ENCODE measurements at places on chromosomes 1 and 21.

DNA sequence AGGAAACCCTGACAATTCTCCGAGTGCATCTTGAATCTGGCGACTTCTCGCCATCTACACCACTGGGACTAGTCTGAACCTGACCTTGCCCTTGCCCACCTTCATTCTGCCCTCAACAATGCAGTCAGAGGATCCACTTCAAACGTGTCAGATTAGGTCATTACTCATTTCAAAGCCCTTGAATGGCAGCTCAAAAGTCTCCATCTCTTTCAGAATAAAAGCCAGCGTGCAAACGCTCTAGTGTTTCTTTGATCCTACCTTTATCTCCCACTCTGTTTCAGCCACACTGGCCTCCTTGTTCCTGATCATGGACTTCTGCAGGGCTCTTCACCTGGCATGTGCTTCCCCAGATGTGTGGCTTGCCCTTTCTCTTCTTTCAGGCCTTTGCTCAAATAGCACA is 31.3 kb downstream of the SLC30A1 start:
- DNase-seq = no peak

- no peak for DNase-seq
These were observed 34.0 kb downstream of the ST6GALNAC5 start for GRCh38 chr1:76901158-76901767.

DNA sequence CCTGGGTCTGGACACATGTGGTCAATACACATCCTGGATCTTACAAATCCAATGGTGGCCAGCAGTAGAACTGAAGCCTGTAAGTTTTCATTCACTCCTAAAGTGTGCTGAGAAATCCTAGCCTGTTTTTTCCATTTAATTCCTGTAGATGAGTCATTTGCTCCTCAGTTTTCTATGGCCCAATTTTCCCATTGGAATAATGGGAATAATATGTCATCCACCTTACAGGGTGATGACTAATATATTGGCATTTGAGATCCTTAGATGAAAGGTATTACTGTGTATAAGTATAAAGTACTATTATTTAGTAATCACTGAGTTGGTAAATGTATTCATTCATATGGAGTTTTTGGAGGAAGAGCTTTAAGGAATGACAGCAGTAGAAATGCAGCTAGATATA is 89.7 kb upstream of the ADAR start:
- no peak for DNase-seq

DNA sequence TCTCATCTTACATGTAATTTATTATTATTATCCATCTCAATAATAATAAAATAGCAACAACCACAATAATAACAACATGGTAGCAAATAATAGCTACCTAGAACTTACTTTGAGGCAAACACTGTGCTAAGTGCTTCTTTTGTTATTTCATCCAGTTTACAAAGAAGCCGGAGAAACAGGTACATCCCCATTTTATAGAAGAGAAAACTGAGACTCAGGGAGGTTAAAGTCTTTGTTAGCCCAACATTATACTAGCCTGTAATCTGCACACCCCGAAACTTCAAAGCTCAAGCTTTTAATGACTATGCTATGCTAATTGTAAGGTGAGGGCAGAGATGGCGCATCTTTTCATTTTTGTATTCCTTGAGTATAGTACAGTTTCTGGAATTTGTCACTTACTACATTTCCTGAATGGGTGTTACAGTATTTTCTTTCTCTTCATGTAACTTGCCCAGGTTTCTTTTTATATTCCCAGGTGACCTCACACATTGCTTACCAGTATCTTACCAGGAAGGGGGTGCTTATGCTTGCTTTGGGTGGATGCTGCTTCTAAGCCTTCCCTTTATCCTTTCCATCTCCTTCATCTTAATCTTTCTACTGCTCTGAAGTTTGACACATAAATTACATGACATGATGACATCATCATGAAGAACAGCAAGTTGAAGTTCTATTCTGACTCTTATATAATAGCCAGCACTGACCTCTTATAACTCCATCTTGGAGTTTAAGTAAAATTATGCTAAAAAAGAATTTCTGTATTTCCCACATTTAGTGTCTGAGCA is 8.3 kb downstream of the GCLM start:
- DNase-seq = no peak

- DNase-seq = no peak
These were observed 251.9 kb downstream of the DPYD start for GRCh38 chr1:97668945-97669344.

DNA sequence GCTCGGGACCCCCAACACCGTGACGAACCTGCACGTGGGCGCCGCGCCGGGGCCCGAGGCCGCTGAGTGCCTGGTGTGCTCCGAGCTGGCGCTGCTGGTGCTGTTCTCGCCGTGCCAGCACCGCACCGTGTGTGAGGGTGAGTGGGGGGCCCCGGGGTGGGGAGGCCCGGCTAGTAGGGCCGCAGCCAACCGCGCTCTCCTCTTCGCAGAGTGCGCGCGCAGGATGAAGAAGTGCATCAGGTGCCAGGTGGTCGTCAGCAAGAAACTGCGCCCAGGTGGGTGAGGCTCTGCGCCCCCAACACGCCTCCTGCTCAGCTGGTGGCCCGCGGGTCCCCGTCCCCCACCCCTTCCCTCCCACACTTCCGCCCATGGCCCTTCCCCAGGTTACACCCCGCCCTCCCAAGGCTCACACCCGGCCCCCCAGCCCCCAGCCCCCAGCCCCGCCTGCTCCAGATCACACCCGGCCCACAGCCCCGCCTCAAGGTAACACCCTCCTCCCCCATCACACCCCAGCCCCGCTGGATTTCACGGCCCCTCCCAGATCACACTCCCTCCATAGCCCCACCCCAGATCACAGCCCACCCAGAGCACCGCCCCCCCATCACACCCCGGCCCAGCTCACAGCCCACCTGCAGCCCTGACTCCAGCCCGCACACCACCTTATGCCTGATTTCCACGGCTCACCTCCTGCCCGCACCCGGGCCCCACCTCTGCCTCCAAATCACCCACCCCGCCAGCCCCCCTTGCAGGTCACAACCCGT is 2.4 kb upstream of the MMP23B start:
- peak; percentile 39 for DNase-seq

DNA sequence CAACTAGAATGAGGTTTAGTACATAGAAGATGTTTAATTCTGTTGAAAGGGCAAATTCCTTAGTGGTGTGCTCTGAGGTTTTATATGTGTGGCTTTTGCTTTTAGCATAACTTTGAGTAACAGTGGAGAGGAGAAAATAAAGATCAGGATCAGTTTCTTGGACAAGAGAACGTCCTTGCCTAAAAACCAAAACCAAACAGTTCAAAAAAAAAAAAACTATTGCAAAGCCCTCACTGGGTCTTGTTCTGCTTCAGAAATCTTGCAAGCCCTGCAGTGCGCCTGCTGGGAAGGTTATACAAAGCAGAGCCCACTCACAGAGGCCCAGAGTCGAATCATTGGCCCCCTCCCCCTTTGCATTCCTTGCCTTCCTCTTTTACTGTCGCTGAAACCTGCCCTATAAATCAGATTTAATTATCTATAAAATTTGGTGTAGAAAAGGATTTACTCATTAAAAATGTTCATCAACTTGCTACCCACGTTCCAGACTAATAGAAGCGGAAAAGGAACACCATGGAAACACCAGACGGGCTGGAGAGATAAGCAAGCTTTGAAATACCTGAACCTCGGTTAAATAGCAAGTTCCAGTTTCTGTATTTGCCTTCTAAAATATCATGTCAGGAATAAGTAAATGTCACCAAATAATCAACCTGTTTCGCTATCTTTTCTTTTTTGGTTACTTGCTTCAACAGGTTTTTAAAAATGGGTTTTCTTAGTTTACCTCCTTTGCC is 201.6 kb upstream of the PTBP2 start:
- no peak for DNase-seq

- DNase-seq = no peak
These were observed 45.5 kb upstream of the IRF2BP2 start for GRCh38 chr1:234655328-234656069.

DNA sequence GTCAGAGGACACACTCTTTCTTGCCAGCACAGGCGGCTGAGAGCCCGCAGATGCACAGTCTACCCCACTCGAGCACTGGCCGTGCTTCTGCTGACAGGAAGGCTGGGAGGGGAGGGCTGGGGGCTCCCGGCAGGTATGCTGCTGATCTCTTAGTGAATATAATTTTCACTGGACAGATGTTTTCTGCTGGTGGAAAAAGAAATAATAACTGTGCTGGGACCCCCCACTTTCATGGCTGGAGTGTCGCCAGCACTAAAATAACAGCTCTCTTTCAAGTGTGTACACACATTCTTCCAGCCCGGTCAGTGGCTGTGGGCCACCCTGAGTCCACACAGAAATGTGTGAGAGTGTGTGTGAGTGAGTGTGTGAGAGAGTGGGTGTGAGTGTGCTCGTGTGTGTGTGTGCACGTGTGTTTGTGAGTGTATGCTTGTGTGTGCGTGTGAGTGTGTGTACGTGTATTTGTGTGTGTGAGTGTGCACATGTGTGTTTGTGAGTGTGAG is 167.7 kb upstream of the USP24 start:
- no peak for DNase-seq

DNA sequence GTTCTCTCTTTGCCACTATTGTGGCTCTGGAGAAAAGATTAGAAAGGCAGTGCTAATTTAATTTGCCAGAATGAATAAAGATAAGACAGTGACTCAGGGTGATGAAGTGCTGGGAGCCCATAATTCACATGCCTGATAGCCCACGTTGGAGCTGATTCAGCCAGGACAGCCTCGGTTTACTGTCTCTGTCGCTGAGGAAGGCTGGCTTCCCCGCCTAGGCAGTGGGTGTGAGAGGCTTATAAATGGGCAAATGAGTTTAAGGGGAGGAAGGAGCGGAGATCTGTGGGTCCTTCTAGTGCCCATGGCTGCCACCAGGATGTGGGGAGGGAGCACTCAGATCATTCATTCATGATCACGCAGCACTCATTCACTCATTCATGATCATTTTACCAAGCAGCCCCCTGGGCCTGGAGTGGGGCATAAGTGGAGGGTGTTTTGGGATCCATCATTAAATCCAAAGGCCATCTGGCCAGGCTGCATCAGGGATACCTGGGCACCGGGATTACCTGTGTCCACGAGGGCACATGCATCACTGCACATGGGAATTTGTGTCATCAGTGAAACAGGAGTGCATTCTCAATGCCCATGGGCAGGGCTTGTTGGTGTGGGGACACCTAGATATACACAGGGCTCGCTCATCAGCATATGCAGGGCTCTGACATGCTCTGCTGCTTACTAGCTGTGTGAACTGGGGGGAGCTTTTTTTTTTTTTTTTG is 315.4 kb downstream of the MATN1 start:
- DNase-seq = no peak

DNA sequence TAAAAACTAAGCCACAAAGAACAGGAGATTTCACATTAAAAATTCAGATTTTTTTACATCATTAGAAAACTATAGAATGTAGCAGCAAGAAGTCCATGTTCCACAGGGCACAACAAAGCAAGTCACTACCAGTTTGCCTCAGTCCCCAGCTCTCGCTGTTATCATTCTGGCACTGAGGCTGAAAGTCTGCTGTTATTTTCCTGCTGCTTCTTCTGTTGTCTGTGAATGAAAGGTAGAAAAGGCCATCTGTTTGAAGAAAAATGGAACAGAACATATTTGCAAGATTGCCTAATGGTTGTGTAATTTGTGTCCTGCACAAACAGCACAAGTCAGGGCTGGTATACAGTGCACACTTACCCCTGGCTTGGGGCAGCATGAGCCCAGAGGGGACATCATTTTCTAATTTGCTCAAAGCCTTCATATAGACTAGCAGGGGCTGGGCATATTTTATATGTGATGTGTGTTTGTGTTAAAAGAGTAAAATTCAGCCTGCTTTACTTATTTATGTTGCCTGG is 105.6 kb upstream of the COG2 start:
- DNase-seq = no peak

DNA sequence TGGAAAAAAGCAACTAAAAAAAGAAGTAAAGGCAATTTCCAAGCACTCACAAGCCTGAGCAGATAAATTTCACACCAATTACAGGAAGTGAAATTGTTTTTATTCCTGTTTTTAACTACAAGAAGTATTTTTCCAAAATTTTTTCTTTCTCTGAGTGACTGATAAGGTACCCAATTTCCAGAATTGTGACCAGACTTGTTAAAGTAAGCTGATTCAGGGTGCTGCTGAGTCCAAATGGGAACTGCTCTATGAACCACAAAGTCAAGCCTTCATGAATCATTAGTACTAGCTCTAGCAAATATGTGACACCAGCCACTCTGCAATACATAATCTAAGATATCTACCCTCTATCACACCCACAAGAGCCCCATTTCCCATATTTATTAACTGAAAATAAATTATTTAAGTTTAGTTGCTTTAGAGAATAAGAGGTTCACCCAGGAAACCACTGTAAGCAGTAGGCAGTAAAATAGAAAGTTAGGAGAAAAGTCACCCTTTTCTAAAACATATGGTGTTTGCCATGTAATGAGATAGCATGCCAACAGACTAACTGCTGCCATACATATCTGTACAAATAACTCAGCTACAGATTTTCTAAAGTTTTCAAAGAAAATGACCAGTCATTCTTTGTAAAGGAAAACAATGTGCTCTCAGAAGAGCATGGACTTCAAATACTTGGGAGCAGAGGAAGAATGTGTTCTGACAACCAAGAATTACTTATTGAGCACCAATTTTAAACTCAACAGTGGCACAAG is 43.1 kb upstream of the TNFSF18 start:
- DNase-seq = no peak

DNA sequence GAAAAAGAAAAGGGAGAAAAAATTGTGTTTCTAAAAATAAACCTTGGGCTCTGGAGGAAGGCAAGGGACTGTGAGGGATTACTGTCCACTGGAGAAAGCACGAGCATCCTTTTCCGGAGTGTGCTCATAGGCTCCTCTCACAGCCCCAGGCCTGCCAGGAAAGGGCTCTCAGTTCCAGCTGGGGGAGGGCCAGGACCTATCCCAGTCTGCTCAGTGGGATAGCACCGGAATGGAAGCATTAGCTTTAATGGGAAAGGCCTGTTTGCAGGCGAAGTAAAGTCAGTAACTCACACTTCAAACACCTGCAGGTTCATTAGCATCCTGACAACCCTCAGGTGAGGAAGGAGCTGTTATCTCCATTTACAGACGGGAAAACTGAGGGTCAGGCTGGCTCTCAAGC is 113.9 kb upstream of the USP24 start:
- DNase-seq = no peak

DNA sequence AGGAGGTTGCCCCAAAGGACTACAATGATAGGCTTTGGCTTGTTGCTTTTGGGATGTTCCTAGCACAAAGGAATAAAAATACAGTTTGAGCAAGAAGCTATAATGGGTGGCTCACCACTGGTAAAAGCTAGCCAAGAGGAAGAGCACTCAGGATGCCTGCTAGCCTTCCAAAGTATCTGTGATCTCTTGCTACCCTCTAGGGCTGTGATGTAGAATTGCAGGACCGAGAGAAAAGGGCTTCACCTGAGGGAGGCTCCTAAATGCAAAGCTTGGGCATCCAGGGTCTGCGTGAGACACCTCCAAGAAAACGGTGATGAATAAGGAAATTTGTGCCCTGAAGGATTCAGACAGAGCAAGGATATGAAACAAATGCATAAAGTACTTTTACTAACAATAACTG is 17.7 kb downstream of the IVL start:
- DNase-seq = no peak

GRCh38 chr1:78359666-78360065 is 131.1 kb upstream of the PTGFR start:
- no peak for DNase-seq
